RPMI7951 (cell line): ENCODE measurements at places on chromosomes 11 and 22. TPM values are rescaled to one million over a fixed set of nuclear protein-coding genes. Genes with fewer than 3 reads are reported as not detected.

Gene KRTAP5-7
- not detected in 2 replicates for total RNA-seq

Gene SLC25A45
- 0.48 and 0.68 TPM in 2 replicates for total RNA-seq

Gene SELENOM
- total RNA-seq = 26.2 and 28.1 TPM in 2 replicates

Gene OR2AG1
- total RNA-seq = not detected in 2 replicates

Gene RSF1
- total RNA-seq = 13.1 and 16.1 TPM in 2 replicates

Gene OR4C12
- total RNA-seq = not detected in 2 replicates

Gene UBQLN3
- total RNA-seq = not detected in 2 replicates

Gene SLC22A8
- total RNA-seq = not detected in 2 replicates

Gene MIOX
- 0.12 TPM in 1 of 2 replicates, not detected in the other for total RNA-seq

Gene AIFM3
- 0.39 TPM in 1 of 2 replicates, not detected in the other for total RNA-seq

Gene XKR3
- total RNA-seq = not detected in 2 replicates

Gene PRG2
- not detected in 2 replicates for total RNA-seq

Gene TSGA10IP
- not detected in 2 replicates for total RNA-seq

Gene MIAT
- 0.39 and 0.48 TPM in 2 replicates for total RNA-seq

DNA sequence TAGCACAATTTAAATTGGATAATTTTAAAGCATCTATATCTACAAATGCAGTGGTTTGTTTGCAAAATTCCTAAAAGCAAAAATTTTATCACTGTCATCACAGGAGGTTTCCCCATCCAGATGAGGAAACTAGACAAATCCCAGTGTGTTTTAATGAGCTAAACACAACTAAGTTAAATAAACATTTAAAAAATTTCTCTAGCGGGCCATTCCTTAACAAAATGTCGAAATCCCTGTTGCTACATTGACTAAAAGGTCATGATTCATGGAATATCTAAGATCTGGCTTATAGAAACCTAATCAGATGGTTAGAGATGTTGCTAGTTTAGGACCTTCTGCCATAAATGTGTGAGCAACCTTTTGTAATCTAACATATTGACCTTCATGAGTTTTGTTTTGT lies 107.3 kb upstream of the BDNF start:
- DNase-seq = peak; percentile 11

- DNase-seq = no peak
Observed at GRCh38 chr11:80188076-80188627, 747.3 kb upstream of the TENM4 start.

DNA sequence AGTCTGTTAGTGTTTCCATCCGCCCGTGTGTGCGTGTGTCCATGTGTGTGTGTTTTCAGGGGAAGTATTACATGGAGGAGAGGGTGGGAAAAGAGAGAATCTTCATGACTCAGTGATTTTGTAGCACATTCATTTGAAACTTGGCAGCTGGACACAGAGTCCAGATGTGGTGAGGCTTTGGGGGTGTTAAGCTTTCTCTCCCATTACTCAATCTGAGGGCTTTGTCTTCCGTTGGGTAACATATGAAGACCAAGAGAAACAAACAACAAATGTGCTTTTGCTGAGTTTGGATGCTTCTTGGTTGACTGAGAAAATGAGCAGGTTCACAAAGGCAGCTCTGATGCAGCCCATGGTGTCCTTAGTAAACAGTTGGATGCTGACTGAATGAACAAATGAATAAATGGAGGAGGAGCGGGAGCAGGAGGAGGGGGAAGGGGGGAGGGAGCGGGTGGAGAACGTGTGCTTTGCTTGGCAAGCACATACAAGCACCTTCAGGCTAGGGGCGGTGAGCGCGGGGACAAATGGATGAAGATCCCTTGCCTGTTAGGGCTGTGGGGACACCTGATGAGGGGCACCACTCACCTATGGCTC lies 104.3 kb downstream of the ST3GAL4 start:
- no peak for DNase-seq

DNA sequence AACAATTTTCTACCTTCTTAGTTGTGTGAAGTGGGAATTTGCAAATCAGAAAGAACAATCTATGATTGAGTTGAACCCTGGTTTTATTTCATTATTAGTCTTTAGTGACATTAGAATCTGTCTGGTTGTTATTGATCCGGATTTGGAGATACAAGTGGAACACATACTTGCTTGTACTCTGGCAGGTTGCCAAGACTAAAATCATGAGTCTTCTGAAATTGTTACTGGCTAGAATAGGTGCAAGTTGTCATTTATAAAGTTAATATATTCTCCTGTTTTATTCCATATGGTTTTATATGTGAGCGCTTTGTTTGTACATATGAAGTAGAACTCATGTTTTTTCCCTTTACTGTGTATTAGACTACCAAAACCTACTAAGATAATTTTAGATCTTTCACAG lies 23.0 kb downstream of the CCDC15 start:
- no peak for DNase-seq

- no peak for DNase-seq
Observed at GRCh38 chr22:46105494-46106278, 44.6 kb upstream of the PPARA start.

GRCh38 chr11:35763301-35763700 lies 100.7 kb downstream of the TRIM44 start:
- no peak for DNase-seq

GRCh38 chr11:106172386-106172991 lies 95.0 kb downstream of the AASDHPPT start:
- peak; percentile 64 for DNase-seq

DNA sequence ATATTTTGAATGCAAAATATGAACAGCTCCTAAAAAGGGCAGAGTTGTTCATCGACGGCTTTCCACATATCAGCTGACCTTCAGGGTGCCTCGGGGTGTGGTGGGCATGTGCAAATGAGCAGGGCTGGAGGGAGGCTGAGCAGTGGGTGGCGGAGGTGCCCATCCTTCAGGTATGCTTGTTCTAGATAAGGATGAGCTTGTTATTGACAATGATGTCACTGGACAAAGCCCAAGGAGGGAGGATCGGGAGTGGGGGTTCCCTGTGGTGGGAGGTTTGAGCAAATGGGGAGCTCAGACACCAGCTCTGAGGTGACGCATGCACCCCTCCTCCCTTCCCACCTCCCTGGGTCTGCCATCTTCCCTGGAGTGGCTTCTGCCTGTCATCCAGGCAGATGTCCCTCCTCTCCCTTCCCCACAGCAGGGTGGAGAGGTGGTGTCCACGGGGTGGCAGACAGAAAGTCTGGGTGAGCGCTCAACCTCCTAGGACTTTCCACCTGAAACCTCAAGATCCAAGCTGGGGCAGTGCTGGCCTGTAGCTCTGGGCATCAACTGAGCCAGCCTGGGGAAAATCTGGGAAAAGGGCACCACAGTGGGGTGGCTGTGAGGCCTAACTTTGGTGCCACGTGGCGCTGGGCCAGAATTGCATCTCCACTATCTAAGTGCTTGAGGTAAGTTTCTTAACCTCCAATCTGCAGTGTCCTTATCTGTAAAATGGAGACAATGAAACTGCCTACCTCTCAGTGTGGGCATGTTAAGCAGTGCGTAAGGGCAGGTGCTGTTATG lies 106.3 kb upstream of the THY1 start:
- no peak for DNase-seq

- DNase-seq = no peak
Observed at GRCh38 chr11:34351051-34351450, 6.8 kb downstream of the ABTB2 start.

DNA sequence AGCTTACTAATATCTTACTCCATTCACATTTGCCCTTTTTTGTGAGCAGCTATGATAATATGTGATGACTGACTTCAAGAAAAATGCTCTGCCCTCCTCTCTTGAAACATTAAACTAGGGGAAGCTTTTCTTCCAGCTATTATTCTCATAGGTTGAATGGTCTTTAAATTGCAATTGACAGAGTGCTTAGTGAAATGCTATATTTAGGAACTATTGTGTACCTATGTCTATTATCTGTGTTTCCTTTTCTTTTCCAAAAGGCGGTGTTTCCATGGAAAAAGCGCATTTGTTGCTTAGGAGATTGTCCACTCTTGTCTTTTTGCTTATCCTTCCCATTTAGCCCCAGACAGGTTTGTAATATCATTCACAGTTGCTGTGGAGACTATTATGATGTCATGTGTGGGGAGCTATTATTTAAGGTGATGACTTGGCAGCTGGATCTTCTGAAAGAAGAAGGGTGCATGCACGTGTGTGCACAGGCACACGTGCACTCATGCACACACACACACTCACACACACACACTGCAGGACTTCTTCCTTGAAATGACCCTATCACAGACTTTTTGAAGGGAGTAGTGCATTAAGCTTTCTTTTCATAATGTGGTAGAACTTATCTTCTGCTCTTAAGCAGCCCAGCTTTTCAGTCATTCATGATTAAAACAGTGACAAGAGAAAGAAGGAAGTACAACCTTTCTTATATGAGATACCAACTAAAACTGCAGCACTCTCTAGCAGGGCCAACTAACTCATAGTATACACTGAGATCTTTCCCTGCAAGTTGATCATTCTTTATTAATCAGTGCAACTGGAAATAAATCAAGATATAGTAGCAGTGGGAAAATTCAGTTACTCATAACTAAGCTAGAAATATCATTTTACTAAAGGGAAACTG lies 340.8 kb upstream of the MTNR1B start:
- DNase-seq = no peak

- no peak for DNase-seq
Observed at GRCh38 chr11:134657631-134658030, 245.6 kb upstream of the B3GAT1 start.

- peak; percentile 79 for DNase-seq
Observed at GRCh38 chr22:34849965-34850364, 216.0 kb upstream of the ISX start.

DNA sequence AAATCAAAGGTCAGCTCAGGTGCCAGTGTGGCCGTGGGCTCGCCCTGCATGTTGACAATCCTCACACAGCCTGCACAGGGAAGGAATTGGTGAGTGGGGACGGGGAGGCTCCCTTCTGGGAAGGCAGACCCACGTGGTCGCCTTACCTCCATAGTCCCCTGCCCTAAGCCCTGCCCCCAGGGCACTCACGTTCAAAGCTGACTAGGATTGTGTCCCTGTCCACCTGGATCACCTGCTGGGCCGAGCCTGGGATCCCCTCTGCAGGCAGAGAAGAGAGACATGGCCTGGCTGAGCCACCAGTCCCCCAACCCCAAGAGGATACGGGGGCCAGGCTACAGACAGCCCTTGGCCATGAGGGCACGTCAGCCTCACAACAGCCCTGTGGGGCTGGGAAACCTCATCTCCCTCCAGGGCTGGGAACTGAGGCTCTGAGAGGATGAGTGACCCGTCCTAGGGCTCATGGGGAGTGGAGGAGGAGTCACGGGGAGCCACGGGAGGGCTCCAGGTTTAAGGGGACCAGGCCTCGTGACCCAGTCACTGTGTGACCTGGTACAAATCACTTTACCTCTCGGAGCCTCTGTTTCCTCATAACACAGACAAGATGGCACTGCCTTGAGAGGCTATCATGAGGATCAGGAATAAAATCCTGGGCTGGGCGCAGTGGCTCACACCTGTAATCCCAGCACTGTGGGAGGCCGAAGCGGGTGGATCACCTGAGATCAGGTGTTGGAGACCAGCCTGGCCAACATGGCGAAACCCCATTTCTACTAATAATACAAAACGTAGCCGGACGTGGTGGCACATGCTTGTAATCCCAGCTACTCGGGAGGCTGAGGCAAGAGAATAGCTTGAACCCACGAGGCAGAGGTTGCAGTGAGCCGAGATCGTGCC lies 12.1 kb upstream of the SF1 start:
- DNase-seq = no peak

DNA sequence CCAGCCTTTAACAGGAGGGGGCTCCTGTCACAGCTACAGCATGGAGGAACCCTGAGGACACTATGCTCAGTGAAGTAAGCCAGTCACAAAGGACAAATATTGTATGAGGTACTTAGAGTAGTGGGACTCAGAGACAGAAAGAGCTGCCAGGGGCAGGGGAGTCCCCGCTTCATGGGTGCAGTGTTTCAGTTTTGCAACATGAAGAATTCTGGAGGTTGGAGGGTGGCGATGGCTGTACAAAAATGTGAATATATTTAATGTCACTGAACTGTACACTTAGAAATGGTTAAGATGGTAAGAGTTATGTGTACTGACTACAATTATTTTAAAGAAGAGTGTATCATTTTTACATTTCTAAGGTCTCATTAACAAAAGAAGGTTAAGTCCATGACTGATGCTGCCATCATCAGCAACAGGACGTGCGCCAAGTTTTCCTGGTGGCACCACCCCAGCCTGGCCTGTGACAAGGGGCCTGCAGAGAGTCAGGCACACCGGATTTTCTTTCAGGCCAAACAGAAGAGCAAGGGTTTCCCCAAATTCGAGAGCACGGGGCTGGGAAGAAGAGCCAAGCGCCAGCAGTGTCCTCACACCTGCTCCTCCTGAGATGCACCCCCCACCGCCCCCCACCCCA lies 22.1 kb downstream of the YPEL1 start:
- DNase-seq = no peak

- no peak for DNase-seq
Observed at GRCh38 chr11:65456418-65456817, 33.8 kb downstream of the NEAT1 start.

- DNase-seq = peak; percentile 71
Observed at GRCh38 chr11:62905927-62906531, 15.1 kb downstream of the CHRM1 start.
